ENCODE measurements at places on chromosomes 11 and 22.
A peak's percentile ranks its signal among the peaks of the same experiment; 100 is the strongest.

- DNase-seq, result no peak
Measured at GRCh38 chr11:67396259-67396581, 4.4 kb downstream of the RAD9A start.

DNA sequence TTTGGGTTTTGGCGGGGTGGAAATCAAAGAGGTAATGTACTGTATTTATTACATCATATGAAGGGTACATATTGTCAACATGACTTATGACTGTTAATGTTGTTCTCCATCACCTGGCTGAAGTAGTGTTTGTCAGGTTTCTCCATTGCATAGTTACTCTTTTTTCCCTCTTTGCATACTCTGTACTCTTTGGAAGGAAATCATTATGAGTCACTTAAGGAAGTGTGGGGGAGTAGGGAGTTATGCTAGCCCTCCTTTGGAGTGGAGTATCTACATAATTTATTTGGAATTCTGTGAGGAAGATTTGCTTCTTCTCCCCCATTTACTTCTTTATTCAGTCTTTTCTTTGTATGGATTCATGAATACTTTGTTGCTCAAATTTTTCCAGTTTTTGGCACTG lies 3.6 kb upstream of the PGR start:
- no peak for DNase-seq

- DNase-seq, result no peak
Measured at GRCh38 chr11:38153985-38154384, 1555.9 kb upstream of the RAG2 start.

DNA sequence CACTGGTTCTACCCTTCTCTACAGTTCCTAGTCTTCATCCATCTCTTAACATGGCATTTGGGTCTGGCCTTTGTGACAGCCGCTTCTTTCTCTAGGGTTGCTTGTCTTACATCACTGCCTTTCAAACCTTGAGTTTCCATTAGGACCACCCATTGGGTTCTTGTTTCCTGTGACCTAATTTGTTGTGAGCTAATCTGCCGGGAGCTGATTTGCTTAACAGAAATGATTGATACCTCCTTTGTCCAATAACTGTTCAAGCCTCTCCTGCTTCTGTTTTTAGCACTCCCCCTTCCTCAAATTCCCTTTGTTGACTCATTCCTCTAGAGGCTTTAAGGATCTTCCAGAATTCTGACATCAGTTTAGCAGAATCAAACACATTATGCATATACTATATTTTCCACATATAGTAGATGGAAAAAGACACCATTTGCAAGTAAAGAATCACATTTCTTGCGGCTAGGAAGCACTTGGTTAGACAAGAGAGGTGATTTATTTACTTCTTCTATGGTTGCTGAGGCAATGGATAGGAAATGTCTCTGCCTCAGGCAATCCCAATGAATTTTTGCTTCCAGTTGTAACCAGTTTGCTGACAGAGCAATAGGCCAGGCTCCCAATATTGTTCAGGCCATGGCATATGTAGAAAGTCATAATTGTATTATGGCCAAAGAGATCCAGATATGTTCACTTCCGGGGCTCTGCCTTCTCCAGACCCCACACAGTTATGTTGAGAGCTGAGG lies 130.7 kb downstream of the SNX19 start:
- peak; percentile 6 for DNase-seq

- no peak for DNase-seq
Measured at GRCh38 chr11:71451596-71452198, 1.3 kb upstream of the NADSYN1 start.

- DNase-seq, result no peak
Measured at GRCh38 chr11:65781152-65781961, 581 bp upstream of the AP5B1 start.

GRCh38 chr11:83656796-83657330 lies 370.7 kb upstream of the CCDC90B start:
- no peak for DNase-seq

DNA sequence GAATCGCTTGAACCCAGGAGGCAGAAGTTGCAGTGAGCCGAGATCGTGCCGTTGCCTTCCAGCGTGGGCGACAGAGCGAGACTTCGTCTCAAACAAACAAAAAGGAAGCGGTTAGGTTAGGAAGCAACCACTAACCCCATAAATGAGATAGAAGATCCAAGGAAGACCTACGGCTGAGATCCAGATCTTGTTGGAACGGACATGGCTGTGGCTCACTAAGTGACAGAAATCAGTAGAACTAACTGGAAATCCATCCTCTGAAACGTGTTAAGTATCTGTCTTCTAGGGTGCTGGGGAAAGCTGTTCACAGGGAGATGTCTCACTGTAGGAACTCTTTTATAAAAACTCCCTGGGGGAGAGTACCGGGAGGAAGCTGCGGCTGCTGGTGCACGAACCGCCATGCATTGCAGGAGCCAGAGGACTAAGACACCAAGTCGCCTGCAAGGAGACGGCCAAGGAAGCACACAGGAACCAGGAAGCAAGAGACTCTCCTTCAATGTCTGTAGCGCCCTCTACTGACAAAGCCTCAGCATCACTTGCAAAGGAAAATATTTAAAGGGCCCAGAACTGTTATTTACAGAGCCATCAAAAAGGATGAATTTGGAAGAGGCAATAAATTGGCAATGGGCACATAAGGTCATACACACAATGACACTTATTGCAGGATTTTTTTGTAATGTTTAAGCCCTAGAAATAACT lies 16.9 kb upstream of the SPTY2D1 start:
- no peak for DNase-seq

DNA sequence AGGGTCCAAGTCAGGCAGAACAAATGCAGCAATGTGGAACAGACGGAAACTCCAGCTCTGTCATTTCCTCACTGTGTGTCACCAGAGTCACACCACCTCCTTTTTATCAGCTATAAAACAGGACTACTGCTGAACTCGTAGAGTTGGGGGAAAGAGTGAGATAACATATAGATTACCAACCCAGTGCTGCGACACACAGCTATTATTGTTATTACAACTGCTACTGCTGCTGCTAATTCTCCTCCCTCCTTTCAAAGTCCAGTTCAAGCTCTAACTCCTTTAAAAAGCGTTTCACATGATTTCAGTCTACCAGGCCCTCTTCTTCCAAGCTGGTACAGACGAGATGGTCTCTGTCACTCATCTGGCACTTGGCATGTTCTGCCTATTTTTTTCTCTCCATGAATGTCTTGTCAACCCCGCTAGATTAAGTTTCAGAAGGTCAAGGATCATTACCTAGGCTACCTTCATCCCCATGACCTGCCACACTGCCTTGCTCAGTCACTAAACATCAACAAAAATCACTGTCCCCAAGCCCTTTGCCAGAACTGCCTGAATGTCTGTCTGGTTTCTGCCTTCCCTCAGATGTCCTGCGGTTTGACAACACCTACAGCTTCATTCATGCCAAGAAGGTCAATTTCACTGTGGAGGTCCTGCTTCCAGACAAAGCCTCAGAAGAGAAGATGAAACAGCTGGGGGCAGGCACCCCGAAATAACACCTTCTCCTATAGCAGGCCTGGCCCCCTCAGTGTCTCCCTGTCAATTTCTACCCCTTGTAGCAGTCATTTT lies 3.7 kb upstream of the MTFP1 start:
- no peak for DNase-seq

DNA sequence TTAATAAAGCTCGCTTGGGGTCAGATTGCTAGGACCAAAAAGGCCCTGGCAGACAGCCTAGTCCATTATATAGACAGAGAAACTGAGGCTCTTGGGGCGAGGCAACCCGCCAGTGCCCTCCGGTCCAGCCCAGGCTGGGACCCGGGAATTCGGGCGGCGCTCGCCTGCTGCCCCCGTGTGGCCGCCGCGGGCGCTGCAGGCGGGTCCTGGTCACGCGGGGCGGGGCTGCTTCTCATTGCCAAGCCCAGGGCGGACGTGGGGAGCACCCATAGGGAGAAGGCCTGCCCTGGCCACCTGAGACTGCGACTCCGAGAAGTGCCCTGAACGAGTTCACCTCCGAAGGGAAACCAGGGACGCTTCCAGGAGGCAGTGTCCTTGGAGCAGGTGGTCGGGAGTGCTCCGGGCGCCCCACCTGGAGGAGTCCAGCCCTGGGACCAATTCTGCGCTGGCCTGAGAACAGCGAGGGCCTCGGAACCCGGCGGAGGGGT lies 36.0 kb upstream of the CSNK1E start:
- peak; percentile 51 for DNase-seq
